ENCODE measurements at places on chromosomes 5 and 9.

- no peak for DNase-seq
Measured at GRCh38 chr9:89922099-89922498, 317.3 kb downstream of the GADD45G start.

- DNase-seq: no peak
Measured at GRCh38 chr9:107219486-107220077, 63.5 kb upstream of the RAD23B start.

DNA sequence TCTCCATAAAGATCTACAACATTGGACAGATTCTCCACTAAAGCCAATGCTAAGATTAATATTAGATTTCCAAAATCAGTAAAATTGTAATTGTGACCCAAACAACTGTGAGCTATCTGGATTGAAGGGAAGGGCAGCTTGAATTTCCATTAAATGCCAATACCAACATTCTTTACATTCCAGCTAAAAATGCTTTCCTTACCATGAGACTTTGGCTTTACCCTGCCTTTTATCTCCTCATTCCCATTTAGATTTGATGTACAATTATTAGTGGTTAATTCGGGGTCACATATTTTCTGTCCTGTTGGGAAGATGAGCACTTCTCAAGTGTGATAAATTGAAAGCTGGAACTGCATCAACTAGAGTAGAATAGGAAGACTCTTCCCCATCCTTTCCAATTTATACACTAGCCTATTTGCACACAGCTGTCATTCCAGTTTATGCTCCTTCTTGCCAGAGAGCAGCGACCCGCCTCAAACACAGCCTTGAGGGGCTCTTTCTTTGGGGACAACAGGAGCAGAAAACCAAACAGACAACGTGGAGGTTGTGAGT, 33.1 kb upstream of the MYOT start:
- no peak for DNase-seq

- no peak for DNase-seq
Measured at GRCh38 chr9:135069558-135070197, 17.8 kb upstream of the OLFM1 start.

DNA sequence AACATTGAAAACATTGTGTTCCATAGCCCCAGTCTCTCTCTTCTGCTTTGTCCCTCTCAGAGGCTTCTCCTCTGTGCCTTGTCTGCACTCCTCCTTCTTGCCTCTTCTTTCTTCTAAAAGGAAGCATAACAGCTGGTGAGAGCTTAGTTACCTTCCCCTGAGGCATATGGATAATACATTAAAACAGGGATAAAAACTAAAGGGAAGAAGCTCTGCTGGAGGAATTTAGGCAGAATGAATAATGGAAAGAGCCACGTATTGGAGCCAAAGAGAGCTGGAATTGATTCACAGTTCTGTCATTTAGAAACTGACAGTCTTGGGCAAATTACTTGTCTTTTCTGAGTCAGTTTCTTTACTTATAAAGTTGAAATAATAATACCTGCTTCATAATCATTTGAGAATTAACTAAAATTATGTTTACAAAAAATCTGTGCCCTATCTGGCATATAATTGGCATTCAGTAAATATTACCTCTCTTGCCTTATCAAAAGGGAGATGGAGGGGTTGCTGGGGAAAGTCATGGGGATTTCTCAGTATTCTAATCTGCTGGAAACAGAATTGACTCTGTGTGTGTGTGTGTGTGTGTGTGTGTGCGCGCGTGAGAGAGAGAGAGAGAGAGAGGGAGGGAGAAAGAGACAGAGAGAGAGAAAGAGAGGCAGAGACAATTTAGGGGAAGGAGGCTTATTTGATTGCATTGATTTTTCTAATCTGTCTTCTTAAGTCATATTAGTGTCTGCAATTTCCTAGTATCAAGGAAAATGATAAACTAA, 20.2 kb downstream of the ZNF474 start:
- no peak for DNase-seq

DNA sequence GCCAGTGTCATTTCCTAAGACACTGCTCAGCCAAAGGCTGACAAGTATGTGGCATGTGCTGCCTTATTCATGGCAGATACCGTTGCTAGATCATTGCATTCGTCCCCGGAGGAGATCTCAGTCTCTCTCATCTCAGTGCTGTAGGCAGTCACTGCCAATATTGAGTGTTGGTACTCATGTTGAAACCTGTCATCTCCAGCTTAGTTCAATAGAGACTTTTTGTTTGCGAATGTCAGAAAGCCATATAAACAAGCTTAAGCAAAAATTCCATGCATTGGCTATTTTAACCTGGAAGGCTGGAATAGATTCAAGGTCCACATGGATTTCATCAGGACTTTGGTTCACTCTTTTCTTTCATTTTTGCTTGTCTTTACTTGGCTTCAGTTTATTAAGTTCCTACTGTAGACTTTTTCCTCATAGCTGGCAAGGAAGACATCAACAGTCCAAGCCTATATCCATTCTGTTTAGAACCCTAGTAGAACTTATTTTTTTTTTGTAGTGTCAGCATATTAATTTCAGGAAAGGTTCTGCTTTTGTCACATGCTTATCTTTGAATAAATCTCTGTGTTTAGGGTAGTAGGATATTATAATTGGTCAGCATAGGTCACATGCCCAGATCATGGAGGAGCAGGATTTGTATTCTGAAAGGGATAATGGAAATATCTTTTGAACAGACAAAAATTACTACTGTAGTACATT, 66.8 kb downstream of the FCHO2 start:
- no peak for DNase-seq

- no peak for DNase-seq
Measured at GRCh38 chr5:179185941-179186411, 125.8 kb downstream of the ZNF354C start.

GRCh38 chr5:60453186-60453976, 246.6 kb downstream of the DEPDC1B start:
- DNase-seq: no peak

Measured in stimulated activated CD4-positive, alpha-beta T cell treated with anti-CD3 and anti-CD28 coated beads, Interleukin-4, amount 100 ng/mL, for 4 hours (primary cell).